ENCODE measurements at places on chromosomes 7 and 10.

DNA sequence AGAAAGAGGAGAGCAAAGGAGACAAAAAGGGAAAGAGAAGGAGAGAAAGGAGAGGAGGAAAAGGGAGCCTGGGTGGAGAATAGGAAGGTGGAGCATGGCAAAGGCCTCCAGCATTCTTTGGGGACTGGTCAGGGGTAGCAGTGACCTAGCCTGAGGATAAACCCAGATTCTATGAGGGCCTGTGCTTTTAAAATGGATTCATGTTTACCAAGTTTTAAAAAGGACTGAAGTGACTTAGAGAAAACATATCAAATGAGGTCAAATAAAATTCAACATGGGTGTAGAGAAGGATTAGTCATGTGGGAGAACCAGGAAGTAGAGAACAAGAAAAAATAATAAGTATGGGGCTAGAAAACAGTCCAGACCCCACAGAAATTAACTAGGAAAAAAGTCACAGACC, 20.7 kb downstream of the CREB3L2 start:
- H3K27me3 ChIP-seq: no peaks in the 10 kb centered on the region
- no peaks in the 10 kb centered on the region for H3K36me3 ChIP-seq
- no peak for DNase-seq

DNA sequence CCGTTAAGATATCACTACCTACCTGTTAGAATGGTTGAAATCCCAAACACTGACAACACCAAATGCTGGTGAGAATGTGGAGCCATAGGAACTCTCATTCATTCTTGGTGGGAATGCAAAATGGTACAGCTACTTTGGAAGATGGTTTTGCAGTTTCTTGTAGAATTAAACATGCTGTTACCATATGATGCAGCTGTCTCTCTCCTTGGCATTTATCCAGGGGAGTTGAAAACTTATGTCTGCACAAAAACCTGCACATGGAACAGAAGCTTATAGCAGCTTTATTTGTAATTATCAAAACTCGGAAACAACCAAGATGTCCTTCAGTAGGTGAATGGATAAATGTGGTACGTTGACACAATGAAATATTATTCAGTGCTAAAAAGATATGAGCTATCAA, 199.5 kb downstream of the BICC1 start:
- H3K4me3 ChIP-seq: no peak overlapping the region
- no peak for DNase-seq
- no peaks in the 10 kb centered on the region for H3K27me3 ChIP-seq
- H3K4me1 ChIP-seq: no peaks in the 10 kb centered on the region
- H3K36me3 ChIP-seq: no peaks in the 10 kb centered on the region

- no peaks in the 10 kb centered on the region for H3K36me3 ChIP-seq
- DNase-seq: no peak
- no peaks in the 10 kb centered on the region for H3K4me1 ChIP-seq
- H3K27ac ChIP-seq: no peak overlapping the region
- H3K27me3 ChIP-seq: no peaks in the 10 kb centered on the region
These were observed 151.8 kb upstream of the CHST15 start for GRCh38 chr10:124245191-124245590.

DNA sequence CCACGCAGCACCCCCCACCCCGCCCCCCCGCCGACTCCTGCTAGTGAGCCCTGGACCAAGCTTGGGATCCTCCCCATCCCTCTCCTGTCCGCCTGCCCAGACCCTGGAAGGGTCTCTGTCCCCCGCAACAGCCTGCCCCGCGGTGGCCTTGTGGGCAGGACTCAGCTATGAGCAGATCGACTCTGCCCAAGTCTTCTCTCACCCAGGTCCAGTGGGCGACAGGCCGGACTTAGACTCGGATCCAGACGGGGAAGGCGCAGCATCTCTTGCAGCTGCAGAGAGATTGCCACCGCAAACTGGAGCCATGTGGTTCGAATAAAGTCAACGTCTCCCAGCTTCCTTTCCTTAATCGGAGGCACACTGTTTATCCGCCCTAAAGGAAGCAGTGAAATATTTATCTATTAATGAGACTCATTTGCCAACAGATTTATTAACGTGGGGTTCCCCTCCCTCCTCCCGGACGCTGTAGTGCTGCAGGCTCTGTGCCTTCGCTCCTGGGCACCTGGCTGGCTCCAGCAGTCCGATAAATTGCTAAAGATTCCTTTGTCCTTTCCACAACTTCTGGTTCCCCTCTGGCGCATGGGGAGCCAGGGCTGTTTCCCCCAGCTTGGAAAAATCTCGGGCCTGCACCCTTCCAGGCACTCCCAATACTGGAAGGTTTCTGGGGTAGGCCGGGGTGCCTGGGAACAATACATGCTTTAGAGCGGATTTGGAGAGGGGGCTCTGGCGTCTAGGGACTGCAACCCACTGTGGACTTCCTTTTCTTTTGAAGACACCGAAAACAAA, 634 bp upstream of the HOXA7 start:
- no peak overlapping the region for H3K27ac ChIP-seq
- H3K36me3 ChIP-seq: no peaks in the 10 kb centered on the region
- H3K4me3 ChIP-seq: no peak overlapping the region
- DNase-seq: no peak
- peaks cover 92% of the 10 kb centered on the region for H3K27me3 ChIP-seq

DNA sequence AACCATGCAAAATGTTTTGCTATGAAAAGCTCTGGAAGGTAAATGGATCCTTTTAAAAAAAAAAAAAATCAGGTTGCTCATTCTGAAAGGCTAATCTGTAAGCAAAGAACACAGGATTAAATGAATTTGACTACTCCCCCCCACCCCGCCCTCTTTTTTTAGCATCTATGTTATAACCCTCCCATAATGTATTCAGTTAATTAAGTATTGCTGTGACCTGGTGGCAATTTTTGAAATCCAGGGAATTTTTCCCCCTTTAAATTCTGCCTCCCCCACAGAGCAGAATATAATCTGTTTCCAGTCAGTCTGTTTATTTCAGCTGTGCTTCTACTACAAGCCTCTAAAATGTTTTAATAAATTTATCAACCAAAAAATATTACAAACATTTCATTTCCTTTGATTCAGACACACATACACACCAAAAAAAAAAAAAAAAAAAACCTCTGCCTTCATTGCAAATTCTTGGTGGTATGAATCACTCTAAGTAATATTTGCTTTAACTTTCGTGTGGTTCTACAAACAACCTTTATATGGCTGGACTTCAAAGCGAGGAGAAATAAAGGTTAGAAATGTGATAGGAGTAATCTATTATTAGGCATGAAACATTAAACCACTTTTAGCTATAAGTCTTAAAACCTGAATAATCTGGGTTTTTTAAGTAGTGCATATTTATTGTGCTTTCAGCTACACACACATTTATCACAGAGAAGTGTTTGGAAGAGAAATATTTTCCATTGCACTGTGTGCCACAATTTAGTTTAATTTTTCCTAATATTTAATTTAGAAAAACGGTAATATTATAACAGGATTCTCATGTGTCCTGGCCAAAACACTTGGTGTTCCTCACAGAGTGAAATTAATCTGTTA, 64.4 kb upstream of the ARID5B start:
- no peaks in the 10 kb centered on the region for H3K36me3 ChIP-seq
- no peaks in the 10 kb centered on the region for H3K27me3 ChIP-seq
- peaks cover 48% of the 10 kb centered on the region for H3K4me1 ChIP-seq

DNA sequence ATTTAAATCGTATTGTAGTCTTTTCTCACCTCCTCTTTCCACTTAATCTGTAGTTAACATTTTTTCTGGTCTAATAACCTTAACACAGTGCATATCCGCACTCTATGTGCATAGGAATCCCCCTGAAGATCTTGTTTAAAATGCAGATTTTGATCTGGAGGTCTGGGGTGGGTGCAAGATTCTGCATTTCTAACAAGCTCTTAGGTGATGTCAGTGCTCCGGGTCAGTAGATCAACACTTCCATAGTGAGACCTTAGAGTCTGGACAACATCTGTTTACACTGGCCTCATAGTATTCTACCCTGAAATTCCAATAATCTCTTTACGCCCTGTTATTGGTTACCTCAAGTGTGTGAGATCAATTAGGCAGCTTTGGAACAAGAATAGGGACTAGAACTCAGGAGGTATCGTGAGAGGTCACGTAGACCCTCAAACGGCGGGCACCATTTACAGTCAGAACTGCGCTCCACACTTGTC, 434 bp upstream of the PLEKHA8 start:
- H3K27me3 ChIP-seq: no peaks in the 10 kb centered on the region
- peak overlapping the region; percentile 47 for H3K4me3 ChIP-seq
- no peaks in the 10 kb centered on the region for H3K36me3 ChIP-seq
- peak overlapping the region; percentile 81 for H3K27ac ChIP-seq
- DNase-seq: no peak

- no peaks in the 10 kb centered on the region for H3K27me3 ChIP-seq
- no peak overlapping the region for H3K27ac ChIP-seq
- no peaks in the 10 kb centered on the region for H3K36me3 ChIP-seq
- no peak overlapping the region for H3K4me3 ChIP-seq
- no peak for DNase-seq
- H3K4me1 ChIP-seq: no peaks in the 10 kb centered on the region
These were observed 101.0 kb downstream of the LRMDA start for GRCh38 chr10:75532253-75532924.

- H3K27me3 ChIP-seq: no peaks in the 10 kb centered on the region
- no peak for DNase-seq
- H3K27ac ChIP-seq: no peak overlapping the region
- H3K36me3 ChIP-seq: no peaks in the 10 kb centered on the region
- no peaks in the 10 kb centered on the region for H3K4me1 ChIP-seq
These were observed 119.8 kb upstream of the LYZL1 start for GRCh38 chr10:29169021-29169420.

DNA sequence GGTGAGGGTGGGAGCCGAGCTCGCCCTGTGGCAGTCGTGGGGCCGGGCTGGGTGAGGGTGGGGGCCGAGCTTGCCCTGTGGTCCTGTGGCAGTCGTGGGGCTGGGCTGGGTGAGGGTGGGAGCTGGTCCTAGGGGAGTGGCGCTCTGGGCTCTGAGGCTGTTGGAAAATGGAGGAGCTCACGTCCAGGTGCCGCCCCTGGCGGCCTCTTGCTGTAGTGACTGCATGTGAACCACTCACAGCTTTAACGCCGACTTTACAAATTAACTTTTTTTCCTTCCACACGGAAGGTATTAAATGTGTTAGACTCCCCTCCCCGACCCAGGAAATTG, 312.6 kb downstream of the WDR37 start:
- H3K36me3 ChIP-seq: no peaks in the 10 kb centered on the region
- no peak overlapping the region for H3K4me3 ChIP-seq
- H3K4me1 ChIP-seq: no peaks in the 10 kb centered on the region
- no peak overlapping the region for H3K27ac ChIP-seq

GRCh38 chr10:71975871-71976725, 11.9 kb downstream of the CHST3 start:
- H3K36me3 ChIP-seq: no peaks in the 10 kb centered on the region
- peak overlapping the region; percentile 16 for H3K27ac ChIP-seq
- peaks cover 52% of the 10 kb centered on the region for H3K4me1 ChIP-seq
- no peak overlapping the region for H3K4me3 ChIP-seq
- H3K27me3 ChIP-seq: no peaks in the 10 kb centered on the region

- no peak overlapping the region for H3K27ac ChIP-seq
- no peak overlapping the region for H3K4me3 ChIP-seq
- DNase-seq: no peak
- H3K36me3 ChIP-seq: no peaks in the 10 kb centered on the region
- no peaks in the 10 kb centered on the region for H3K4me1 ChIP-seq
These were observed 28.0 kb downstream of the MICU1 start for GRCh38 chr10:72597897-72598296.

GRCh38 chr10:107986571-107986970, 822.1 kb upstream of the SORCS1 start:
- no peaks in the 10 kb centered on the region for H3K4me1 ChIP-seq
- no peaks in the 10 kb centered on the region for H3K36me3 ChIP-seq
- H3K27ac ChIP-seq: no peak overlapping the region
- no peak for DNase-seq
- no peaks in the 10 kb centered on the region for H3K27me3 ChIP-seq
- H3K4me3 ChIP-seq: no peak overlapping the region

- no peaks in the 10 kb centered on the region for H3K4me1 ChIP-seq
- no peaks in the 10 kb centered on the region for H3K36me3 ChIP-seq
- no peak for DNase-seq
- no peaks in the 10 kb centered on the region for H3K27me3 ChIP-seq
- no peak overlapping the region for H3K4me3 ChIP-seq
- no peak overlapping the region for H3K27ac ChIP-seq
These were observed 360.9 kb downstream of the GPAM start for GRCh38 chr10:111822661-111823060.

DNA sequence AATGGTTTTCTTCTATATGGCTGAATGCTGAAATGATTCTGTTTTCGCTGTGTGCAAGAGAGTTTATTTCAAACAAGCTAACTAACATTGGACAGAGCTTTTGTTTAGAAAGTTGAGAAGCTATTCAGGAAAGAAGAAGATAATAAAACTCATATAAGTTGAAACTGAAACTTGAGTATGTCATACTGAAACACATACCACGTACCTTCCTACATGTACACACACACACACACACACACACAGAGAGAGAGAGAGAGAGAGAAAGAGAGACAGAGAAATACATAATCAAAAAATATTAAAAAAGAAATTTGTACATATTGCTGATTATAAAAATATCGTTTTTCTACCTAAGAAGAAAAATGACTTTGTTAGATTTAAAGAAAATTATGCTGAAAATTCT, 561.9 kb upstream of the KCND2 start:
- no peaks in the 10 kb centered on the region for H3K36me3 ChIP-seq
- no peaks in the 10 kb centered on the region for H3K4me1 ChIP-seq
- H3K4me3 ChIP-seq: no peak overlapping the region
- no peak for DNase-seq
- H3K27me3 ChIP-seq: no peaks in the 10 kb centered on the region
- no peak overlapping the region for H3K27ac ChIP-seq

GRCh38 chr7:70812511-70812910, 319.4 kb upstream of the GALNT17 start:
- no peaks in the 10 kb centered on the region for H3K27me3 ChIP-seq
- no peak overlapping the region for H3K27ac ChIP-seq
- DNase-seq: no peak
- no peaks in the 10 kb centered on the region for H3K36me3 ChIP-seq

DNA sequence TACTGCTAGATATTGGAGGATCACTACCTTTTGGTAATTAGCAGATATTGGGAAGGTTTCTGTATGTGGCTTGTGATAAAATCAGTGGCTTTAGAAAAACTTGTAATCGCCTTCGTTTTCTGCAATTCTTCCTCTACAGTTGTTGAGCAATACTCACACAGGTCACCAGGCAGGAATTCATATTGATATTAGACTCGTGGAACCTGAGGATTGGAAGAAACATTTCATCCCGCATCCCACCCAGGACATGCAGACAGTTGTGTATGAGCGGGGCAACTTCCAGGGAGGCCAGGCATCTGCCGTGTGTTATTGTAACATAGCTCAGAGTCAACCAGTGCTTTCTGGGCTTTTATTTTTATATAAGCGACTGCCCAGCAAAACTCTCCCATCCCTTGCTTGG, 821.3 kb downstream of the LRMDA start:
- H3K27me3 ChIP-seq: no peaks in the 10 kb centered on the region
- H3K4me1 ChIP-seq: peaks cover 12% of the 10 kb centered on the region
- no peak for DNase-seq
- H3K36me3 ChIP-seq: no peaks in the 10 kb centered on the region
- no peak overlapping the region for H3K4me3 ChIP-seq

Measured in hepatocyte (in vitro differentiated cells).